CD4-positive, alpha-beta T cell treated with Interleukin-1 beta for 1 hour (primary cell): ENCODE measurements at places on chromosomes 11 and 22.

GRCh38 chr11:112315057-112315720, 54.5 kb upstream of the PLET1 start:
- no peak for DNase-seq

GRCh38 chr11:77771135-77771534, 49.4 kb downstream of the RSF1 start:
- no peak for DNase-seq

- no peak for DNase-seq
These were observed 54.2 kb downstream of the RDX start for GRCh38 chr11:110242188-110242587.

- DNase-seq: no peak
These were observed 12.2 kb downstream of the RPS6KA4 start for GRCh38 chr11:64371201-64371600.
